Stimulated activated CD4-positive, alpha-beta T cell treated with anti-CD3 and anti-CD28 coated beads, Interleukin-12 subunit alpha, Interleukin-12 subunit beta, amount 100 ng/mL, for 48 hours (primary cell): ENCODE measurements at places on chromosomes 1 and 21.

GRCh38 chr1:39277879-39278278 lies 73.4 kb downstream of the MACF1 start:
- no peak for DNase-seq

DNA sequence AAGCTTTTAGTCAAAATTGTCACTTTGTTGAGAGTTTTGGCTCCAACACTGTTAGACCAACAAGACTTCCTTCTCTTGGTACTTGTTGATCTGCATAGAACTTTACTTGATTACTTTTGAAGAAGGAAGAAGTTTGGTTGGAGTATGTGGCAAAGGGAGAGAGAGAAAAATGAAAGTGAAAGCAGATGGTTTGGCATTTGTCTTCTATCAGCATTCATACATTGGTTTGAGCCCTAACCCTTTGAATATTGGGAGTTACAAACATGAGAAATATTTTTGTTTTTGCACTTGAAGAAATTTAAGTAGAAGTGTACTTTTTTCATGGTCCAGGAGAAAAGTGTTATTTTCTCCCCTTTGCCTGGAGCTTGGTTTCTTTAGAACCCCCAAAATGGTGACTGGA lies 169.8 kb downstream of the ADGRL4 start:
- DNase-seq: no peak

DNA sequence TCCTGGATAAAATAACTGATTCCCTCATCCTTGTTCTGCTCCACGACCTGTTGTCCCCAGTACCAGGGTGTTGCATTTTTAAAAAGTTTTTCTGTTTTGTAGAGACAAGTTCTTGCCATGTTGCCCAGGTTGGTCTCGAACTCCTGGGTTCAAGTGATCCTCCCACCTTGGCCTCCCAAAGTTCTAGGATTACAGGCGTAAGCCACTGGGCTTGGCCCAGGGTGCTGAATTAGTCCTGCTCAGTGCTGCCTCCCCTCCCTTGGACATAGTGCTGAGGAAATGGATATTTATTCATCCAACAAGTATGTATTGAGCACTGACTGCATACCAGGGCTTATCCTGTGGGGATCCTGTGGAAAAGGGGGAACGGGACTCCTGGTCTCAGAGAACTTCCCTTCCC lies 126.4 kb downstream of the PTPRU start:
- no peak for DNase-seq

DNA sequence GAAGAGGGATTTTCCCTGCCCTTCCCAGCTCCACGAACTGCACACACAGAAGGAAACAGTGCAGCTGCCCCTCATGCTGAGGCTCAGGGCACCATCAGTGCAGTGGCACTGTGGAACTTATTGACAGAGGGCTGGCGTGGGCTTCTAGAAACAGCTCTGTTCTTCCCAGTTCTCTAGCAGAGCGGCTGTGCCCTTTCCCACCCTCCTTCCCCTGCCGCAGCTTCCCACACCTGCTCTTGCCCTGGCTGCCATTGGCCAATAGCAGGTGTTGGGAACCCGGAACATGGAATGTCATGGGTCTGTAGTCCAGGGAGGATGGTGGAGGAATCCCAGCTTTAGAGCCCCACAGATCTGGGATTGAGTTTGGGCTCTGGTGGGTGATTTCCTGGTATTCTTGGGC lies 343.8 kb downstream of the RPS6KC1 start:
- DNase-seq: no peak

DNA sequence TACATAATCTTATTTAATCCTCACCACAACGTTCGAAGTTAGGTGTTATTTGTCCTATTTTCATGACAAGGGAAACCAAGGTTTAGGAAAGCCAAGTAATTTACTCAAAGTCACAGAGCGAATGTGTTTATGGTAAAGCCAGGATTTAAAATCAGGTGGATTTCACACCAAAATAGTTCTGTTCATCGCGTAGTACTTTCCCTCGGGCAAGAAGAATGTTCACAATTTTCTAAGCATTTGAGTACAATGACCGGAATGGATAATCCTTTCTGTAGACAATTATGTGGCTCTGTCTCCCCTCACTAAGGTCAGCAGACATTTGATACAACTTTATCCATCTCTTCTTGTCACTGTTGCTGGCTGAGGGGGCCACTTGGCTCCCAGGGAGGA lies 204.2 kb downstream of the ST6GALNAC3 start:
- no peak for DNase-seq

- no peak for DNase-seq
These were observed 317.3 kb downstream of the COL11A1 start for GRCh38 chr1:102790997-102791396.

DNA sequence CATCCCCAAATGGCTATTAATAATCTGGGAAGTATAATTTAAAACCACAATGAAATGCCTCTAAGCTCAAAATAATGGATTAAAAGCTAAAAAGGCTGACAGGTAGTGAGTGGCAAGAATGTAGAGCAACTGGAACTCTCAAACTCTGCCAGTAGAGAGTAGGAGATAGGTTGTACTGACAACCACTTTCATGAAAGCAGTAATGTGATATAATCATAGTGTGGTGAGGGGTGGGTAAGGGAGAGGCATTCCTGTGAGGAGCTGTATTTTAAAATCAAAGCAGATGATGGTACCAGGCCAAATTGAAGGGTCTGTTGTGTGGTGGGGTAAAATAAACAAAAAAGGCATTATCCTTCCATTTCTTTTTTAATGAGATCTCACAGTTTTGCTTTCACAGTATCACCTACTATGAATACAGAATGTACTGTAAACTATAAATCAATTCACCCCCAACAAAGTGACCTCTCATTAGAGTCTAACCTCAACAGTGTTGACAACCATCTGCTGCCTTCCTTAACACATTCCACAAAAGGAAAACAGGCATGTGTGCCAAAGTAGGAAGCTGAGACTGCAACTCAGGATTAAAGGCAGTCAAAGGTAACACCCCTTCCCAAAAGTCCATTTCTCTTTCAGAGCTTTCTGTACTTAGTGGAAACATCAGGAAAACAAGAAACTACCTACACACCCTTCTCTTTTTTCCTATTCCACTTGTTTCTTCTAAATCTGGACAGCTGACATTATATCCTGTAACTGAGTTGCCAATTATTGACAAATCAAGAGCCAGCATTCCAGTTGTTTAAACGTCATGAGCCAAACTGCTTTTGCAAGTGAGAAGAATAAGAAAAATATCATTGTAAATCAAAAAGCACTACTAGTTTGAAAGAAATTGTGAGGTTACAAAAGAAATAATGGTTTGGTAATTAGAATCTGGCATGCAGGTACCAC lies 130.8 kb downstream of the FAF1 start:
- DNase-seq: no peak

DNA sequence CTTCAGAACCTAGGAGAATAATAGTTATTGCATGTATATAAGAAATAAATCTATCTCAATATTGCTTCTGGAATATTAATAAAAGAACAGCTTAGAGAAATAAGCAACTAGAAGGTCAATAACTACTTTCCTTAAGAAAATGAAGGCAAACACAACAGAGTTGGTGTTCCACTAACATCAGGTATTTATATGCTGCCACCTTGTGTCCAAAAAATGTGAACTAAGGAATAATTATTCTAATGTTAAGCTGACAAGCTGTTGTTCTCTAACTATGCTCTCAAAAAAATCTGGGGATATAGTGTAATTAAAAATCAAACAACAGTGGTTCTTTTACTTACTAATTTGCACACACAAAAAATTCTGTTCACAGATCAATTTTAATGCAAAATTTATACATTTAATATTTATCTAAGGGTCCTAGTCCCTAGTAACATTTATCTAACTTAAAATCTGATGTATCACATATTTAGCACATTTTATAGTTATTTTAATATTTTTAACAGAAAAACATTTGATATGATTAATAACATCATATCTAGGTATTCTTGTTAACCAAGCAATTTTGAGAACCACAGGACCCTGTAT lies 39.6 kb downstream of the UCHL5 start:
- DNase-seq: peak; percentile 10

- no peak for DNase-seq
These were observed 49.0 kb upstream of the ACTRT2 start for GRCh38 chr1:2972011-2972878.
